LHCN-M2 (cell line): ENCODE measurements at places on chromosomes 5 and 9. TPM values are rescaled to one million over a fixed set of nuclear protein-coding genes. Genes with fewer than 3 reads are reported as not detected.

Gene PARP8
- total RNA-seq: 6.3 and 8.1 TPM in 2 replicates

Gene LCN9
- total RNA-seq: not detected in 2 replicates

Gene SNCAIP
- not detected in 2 replicates for total RNA-seq

Gene PCDHB12
- total RNA-seq: 3.1 and 3.6 TPM in 2 replicates
